ENCODE measurements at places on chromosomes 4 and X.
A peak's percentile ranks its signal among the peaks of the same experiment; 100 is the strongest.

DNA sequence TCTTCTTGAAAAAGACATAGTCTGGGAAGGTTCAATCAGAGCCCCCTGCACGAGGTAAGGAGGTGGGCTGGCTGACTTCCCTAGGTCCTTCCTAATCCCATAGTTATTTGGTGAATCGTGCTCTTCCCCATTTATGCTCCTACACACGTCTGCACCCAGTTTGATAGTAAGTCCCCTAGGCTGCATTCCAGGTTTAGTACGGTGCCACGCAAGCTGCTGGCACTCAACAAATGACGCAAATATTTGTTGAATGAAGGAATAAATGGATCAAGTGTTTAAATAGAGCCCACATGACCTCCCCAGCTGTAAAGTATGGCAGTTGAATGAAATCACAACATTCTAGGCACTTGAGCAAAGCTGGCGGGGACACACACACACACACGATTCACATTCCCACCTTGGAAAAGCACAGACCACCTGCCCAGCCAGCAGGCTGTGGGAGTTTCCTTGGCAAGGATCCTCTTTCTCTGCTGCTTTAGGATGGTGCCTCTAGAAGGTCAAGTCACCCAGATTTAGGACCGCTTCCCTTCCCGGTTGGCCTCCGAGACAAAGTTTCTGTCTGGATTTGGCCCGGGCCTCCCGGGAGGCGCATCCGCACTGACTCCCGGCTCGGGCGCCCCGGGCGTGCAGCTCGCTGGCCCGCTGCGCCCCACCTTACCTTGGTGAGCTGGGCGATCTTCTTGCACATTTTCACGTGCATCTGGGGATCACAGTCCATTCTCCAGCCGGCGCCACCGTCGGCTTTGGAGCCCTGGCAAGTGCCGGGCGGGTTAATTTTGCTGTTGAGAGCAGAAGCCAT, 721 bp downstream of the FAM184B start:
- no peak for DNase-seq

DNA sequence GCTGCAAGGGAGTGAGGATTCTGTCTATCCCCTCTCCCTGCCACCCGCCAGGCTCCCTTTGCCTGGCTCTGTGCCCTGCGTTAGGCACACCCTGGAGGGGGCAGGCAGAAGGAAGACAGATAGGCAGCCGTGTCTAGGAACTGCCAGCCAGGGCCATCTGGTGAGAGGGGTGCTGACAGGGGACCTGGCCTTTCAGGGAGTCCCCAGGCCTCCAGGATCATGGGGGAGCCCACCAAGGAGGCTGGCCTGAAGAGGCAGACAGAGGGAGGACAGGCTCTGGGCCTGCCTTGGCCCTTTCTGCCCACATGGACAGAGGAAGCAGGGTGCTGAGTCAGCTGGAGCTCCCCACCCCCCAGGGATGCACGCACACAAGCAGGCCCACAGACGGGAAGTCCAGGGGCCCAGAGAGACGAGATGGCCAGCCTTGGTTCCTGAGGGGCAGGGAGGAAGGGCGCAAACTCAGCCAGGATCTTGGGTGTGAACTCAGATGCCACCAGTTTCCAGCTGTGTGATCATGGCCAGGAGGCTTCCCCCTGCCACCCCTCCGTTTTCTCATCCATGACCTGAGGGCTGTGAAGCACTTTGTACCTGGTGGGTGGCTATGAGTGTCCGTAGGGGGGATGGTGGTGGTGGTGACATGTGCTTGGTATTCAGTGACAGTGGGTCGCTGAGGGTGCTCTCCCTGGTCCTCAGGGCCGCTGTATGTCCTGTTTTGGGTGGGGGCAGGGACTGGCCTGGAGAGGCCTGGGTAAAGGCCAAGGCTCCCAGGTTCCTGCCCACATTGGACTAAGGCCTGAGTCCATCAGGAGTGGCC, 1.8 kb downstream of the SH3BP2 start:
- no peak for DNase-seq

DNA sequence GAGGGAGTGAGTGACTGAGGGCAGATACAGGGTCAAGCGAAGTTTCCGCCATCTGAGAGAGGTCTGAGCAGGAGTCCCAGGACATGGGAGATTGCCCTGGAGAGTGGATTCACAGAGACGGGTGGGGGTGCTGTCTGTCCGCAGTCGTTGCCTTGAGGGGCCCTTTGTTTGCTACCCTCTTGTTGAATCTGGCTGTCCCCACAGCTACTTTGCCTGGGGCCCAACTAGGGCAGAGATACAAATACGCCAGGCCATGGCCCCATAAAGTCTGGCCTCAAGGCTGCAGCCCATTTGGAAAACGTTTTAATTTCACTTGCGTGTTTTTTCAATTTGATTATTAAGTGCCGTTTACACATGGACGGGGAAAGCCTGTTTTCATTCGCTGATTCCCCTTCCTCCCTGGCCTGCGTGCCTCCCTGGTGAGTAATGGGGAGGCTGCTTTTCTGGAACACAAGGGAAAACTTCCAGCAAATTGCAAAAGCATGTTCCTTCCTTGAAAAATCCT, 134.4 kb downstream of the SMIM20 start:
- DNase-seq, result no peak

DNA sequence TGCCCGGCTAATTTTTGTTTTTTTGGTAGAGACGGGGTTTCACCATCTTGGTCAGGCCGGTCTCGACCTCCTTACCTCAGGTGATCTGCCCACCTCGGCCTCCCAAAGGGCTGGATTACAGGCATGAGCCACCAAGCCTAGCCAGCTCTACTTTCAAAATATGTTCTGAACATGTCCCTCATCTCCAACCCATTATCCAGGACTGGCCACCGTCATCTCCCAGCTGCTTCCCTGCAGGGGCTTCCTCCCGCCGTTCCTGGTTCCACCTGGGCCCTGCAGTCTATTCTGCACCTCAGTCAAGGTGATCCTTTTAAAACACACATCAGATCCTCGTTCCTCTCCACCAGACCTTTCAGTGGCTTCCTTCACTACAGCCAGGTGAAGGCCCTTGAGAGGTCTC, 80.9 kb upstream of the NKX1-1 start:
- DNase-seq, result no peak

DNA sequence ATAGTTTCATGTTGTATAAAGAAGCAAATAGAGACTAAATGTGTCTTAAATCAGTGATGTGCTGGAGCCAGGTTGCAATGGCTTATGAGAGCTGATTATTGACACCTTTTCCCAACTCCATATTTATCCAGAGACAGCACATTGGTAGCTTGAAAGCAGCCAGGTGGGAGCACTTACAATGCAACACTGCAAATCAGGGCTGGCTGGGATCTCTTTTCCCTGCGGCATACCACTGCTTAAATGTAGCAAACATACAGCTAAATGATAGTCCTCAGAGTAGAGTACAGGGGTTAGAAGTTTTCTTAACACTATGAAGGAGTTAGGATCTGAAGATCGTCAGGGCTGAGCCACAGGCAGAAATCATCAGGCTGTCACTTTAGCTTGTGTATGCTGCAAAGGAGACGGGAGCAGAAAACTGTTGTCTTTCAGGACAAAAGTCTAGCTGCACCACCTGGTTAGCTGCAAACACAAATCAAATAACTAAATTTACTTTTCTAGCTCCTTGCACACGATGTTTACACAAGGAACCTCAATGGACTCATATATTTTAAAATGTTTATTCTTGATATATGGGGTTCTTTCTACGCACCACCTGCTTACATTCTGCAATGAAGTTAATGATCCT, 527.3 kb downstream of the TLL1 start:
- no peak for DNase-seq

- no peak for DNase-seq
Observed at GRCh38 chr4:37827030-37827685, 672 bp downstream of the PGM2 start.

DNA sequence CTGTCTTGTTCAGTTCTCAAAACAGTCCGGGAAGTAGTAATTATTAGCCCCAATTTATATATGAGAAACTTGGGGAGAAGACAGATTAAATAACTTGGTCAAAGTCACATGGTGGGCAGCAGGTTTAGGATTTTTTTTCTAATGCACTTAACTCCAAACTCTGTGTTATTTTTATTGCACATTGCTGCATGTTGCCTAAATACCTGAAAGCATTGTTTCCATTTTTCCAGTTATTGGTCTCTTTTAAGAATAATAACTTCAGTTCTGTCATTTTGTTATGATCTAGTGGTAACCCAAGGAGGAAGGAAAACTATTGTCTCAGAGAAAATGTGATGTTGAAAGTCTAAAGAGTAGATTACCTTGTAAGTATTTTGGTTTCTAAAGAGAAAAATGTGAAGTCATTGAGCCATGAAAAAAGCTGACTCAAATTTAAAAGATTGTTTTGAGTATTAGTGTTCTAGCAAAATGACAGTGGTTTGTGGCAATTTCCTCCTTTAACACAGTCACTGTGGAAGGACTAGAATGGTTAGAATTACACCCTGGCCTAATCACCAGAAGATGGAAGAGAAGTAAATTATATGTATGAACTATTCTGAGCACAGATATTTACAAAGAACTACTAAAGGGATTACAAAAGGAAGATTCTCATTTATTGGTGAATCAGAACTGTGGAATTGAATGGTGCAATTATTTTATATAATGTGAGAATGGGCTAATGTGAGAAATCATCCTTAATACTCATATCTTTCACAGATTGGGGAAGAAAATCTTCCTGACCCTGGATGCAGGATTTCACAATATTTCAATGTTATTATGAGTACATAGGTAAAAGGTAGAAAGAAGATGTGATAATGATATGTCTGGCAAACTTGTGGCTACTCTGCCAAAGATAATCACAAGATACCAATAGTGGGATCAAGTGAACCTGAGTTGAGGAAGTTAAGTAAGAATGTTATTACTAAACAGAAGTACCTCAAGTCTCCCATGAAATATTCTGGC, 21.7 kb upstream of the CXCL8 start:
- DNase-seq, result no peak

DNA sequence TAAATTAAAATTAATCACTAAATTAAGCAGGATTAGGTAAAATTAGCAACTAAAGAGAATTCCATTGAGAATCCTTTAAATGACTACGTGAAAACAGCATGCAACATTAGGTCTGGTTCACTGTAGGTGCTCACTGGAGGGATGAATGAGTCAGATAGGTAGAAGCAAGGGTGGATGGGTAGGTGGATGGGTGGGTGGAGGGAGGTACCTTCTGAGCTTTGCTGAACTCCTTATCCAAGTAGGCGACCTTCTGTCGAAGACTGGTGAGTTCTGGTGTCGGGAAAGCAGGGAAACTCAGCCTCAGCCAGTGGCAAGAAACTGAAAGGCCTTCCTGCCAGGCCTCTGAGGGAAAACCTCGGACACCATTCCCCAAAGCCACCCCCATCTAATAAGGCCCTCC, 3.0 kb downstream of the GRIPAP1 start:
- no peak for DNase-seq

DNA sequence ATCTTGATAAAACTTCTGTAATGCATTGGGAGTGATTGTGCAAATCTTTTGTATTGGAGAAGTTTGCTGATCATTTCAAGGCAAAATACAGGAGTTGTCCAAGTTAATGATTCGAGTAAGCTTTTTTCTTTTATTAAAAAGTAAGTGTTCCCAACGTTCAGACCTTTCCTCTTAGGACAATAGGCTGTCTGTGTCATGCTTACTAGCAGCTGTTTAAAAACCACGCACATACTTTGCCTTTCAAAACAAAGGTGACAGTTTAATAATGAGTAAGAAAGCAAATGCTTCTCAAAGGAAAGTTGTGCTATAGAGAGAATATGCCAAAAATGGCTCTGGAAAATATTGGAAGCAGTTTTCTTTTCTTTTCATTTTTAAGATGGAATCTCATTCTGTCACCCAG, 11.2 kb downstream of the TRAPPC11 start:
- no peak for DNase-seq

DNA sequence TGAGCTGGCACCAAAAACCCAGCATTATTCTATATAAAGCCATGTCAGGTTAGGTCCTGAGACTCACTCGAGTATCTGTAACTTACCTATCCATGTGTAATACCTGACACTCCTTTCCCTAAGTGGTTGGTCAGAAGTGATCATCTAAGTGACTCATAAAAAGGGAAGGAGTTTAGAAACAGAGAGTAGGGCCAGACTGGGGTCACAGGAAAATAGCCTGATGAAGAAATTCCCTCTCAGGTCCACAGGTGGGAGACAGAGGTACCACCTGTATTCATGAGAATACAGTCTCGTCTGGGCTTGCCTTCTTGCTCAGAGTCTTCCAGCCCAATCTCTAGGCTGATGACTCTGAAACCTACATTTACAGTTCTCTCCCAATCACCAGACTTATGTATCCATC, 161.8 kb upstream of the MAP3K15 start:
- no peak for DNase-seq

DNA sequence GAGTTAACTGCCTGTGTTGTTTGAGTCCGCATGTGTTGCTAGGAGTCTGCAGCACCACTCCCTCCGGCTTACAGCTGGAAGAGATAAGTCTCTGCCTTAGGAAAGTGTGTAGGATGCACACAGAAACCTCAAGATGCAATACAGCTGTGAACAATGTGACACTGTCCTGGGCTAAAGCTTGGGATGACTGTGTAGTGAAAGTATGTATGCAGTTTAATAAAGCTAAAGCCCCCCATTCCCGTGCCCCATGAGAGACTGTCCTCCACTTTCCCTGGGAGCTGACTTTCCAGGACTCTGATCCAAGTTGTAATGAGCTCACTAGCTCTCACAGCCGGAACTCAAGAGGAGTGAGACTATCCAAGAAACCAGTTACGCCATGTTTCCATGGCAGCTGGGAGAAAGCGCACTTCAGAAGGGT, 156.6 kb upstream of the FTHL17 start:
- no peak for DNase-seq

- no peak for DNase-seq
Observed at GRCh38 chr4:6198768-6199421, 1.5 kb downstream of the JAKMIP1 start.

GRCh38 chrX:41692162-41692749, 3.5 kb downstream of the GPR34 start:
- peak; percentile 30 for DNase-seq

DNA sequence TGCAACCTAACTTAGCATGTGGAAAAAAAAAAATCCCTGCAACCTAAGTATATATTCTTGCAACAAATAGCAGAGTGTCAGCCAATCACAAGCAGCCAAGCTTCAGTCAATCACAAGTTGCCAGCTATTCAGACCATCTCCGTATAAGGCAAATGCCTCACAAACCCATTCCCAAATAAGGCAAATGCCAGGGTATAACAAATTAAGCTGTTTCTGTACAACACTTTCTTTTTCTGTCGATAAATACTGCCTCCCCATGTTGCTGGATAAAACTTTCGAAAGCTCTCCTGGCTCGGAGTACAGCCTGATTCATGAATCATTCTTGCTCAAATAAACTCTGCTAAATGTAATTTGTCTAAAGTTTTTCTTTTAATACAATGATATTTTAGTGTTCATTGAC, 460.7 kb upstream of the SMIM31 start:
- DNase-seq, result no peak

- DNase-seq, result no peak
Observed at GRCh38 chr4:98179951-98180350, 36.7 kb upstream of the STPG2 start.

GRCh38 chr4:152246659-152247058, 289.2 kb downstream of the FBXW7 start:
- no peak for DNase-seq

GRCh38 chrX:40009462-40009851, 88.3 kb downstream of the BCOR start:
- DNase-seq, result no peak

GRCh38 chr4:158998624-158999023, 104.3 kb upstream of the RAPGEF2 start:
- no peak for DNase-seq

Measured in SK-N-MC (cell line).